Right renal pelvis (tissue), 4 donors: ENCODE measurements at places on chromosomes 2 and 18.
A peak's percentile ranks its signal among the peaks of the same experiment; 100 is the strongest.

GRCh38 chr2:100733391-100734187 is 86.3 kb upstream of the NPAS2 start:
- DNase-seq = no peak

DNA sequence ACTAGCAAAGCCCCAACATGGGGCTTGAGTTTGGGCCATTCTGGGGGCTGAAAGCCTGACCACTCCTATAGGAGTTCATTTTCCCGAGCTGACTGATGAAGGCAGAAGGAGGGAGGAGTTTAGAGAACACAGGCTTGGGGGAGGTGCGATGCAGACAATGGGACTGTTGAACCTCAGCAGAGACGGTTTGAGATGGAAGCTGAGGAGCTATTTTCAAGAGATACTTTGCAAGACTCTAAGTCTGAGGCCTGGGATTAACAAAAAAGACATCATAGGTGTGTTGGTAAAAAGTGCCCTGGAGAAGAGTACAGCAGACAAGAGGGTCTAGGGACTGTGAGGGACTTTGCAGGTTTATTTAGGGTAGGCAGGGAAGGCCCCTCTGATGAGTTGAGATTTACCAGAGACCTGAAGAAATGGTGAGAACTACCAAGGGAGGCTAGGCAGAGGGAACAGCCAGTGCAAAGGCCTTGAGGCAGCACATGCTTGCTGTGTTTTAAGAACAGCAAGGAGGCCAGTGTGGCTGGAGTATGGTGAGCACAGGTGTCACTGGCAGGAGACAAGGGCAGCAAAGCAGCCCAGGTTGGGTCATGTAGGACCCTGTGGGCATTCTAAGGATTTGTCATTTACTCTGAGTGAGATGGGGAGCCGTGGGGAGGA is 31.6 kb downstream of the PCBP1 start:
- no peak for DNase-seq

- no peak for DNase-seq
Measured at GRCh38 chr2:71275939-71276310, 49.0 kb upstream of the PAIP2B start.

- DNase-seq = no peak
Measured at GRCh38 chr2:201984333-201984732, 49.3 kb upstream of the FZD7 start.

- DNase-seq = peak; percentile 13
Measured at GRCh38 chr2:163984986-163985385, 249.2 kb upstream of the FIGN start.

- DNase-seq = no peak
Measured at GRCh38 chr2:65402323-65402722, 30.1 kb downstream of the SPRED2 start.

- DNase-seq = no peak
Measured at GRCh38 chr2:218894880-218895157, 14.2 kb downstream of the WNT10A start.

GRCh38 chr2:230684270-230685168 is 28.1 kb upstream of the CAB39 start:
- no peak for DNase-seq

- no peak for DNase-seq
Measured at GRCh38 chr2:239146011-239146641, 254.7 kb downstream of the HDAC4 start.

- no peak for DNase-seq
Measured at GRCh38 chr2:170177950-170178781, at the start of gene MYO3B. Gene MYO3B (plus strand): TSS chr2:170178147. CDS start chr2:170178288, 141 bp downstream.

DNA sequence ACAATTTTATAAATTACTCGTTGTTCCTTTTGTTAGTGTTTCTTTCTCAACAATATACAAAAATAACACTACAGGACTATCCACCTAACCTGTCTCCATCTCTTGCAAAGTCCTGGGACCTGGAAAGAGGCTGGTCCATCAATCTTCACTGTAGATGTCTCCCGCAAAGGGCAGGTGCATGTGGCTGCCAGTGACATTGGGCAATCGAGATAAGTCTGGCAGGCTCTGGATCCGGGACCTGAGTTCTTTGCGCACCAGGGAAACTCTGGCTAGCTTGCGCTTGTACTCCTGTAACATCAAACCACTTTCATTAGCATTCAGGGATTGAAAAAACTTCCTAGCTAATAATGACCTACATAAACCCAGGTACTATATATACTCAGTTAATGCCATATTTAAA is 20.5 kb downstream of the RMP24 start:
- DNase-seq = no peak

DNA sequence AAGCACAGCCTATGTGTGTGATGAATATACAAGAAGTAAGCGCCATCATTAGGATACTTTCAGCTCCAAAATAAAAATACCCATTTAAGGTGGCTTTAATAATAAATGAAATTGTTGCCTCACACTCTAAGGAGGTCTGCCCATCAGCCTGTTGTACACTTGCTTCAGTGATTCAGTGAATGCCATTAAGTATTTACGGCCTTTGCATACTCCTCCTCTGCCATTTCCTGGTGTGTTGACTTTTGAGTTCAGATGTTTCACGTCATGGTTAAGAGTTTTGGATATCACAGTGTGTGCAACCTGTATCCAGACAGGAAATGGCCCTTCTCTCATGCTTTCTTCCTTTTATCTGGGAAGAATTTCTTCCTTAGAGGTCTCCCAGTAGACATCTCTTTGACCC is 38.6 kb upstream of the SNORC start:
- DNase-seq = no peak

DNA sequence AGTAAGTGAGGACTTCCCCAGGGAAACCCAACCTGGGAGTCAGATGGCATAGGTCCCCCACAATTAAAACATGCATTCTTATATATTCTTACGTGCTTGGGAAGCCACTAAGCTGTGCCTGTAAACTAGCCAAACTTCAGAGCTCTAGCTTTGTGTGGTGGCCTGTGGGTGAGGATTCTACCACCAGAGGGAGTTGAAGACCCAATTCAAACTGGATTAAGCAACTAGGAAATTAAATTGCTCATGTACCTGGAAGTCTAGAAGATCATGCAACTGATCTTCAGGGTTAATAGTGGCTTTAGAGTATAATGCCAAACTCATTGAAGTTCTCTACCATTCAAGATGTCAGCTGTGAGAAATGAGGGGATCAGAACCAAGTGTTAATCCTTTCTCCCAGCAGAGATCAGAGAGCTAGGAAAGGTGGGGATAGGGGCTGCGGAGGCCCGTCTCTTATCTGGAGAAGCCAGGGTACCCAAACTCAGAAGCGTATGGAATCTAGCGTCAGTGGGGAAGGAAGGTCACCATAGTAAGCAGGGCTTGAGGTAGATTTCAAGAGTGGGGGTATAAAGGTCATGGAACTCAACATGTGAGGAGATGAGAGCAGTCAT is 53.2 kb upstream of the CCDC85A start:
- no peak for DNase-seq

- DNase-seq = no peak
Measured at GRCh38 chr2:147098940-147099339, 745.9 kb upstream of the ACVR2A start.

DNA sequence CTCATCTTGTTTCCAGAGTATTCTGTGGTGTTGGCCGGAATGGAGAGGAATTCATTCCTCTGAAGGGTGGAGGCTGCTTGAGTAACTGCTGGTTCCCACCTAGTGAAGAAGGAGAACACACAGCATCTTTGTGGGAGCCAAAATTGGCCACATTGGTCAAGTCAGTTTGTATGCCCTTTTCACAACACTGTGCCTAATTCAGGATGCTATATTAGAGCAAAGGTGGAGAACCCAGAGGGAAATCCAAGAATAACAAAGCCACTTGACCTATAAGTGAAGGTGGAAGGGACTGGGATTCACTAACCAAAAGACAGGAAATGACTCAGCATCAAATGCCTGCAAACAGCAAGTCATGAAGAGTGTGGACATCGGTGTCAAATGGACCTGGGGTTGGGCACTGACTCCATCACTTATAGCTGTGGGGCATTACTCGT is 27.3 kb upstream of the MLPH start:
- no peak for DNase-seq

DNA sequence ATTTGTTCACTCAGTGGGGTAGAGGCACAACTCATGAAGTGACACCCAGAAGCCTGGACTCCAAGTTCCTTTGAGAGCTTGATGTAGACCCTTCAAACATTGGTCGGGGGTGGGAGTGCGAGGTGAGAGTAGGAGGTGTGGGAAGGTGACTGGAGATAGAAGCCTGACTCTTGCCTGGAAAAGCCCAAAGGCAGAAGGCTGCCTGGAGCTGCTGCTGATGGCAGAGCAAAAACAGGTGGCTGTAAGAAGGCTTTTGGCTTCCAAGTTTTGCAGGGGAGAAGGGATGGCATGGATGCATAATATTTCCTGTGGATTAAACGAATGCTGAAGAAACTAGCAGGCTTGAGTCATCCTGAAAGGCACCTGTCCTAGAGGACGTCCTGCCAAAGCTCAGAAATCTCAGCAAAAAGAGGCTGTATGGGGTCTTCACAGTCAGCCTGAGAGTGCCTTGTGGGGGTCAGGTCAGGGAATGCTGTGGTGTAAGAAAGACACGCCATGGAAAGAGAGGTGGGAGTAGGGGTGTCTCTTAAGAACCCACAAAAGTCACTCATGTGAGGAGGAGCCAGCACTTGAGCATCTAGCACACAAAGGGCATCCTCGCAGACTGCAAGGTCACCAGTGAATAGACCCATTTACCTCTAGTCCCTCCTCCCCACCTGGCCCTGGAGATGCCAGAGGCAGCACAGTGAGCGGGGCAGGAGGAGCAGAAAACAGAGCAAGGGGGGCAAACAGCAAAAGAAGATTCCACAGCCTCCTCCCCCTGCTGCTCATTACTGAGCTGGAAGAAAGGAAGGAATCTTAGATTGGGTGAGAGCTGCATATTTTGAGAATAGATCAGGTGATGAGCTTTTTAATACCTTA is 37.5 kb downstream of the FASTKD2 start:
- DNase-seq = no peak

- DNase-seq = no peak
Measured at GRCh38 chr2:216478151-216478550, 20.5 kb upstream of the RPL37A start.

DNA sequence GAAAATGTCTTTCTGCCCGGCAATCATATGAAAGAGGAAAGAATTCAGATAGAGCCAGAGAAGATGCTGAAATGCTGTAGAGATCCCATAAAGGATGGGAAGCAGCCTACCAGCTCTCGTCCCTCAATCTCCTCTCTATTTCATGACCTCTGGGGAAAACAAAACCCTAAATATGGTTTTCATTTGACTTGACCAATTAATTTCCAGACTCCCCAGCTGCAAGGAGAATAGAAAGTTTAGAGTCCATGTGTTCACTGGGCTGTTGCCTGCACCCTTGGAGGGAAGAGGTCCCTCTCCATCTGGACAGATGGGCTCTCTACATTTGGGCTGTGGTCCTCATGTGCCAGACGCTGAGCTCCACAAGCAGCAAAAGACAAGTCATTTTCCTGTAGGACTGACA is 40.6 kb downstream of the CAPN13 start:
- no peak for DNase-seq

DNA sequence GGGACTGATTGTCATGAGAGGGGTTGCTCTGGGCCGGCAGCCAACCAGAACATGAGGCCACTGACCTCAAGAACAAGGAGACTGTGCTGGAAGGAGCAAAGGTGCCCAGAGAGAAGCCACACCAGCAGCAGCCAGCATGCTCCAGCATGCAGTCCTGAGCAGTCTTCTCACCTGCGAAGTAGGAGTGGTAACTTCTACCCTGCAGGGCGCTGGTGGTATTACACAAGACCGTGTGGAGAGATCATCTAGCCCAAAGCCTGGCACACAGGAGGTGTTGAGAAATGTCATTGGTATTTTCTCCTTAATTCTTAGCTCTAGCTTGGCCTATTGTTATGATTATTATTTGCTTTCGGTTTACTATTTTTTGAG is 132.7 kb downstream of the TSN start:
- no peak for DNase-seq

GRCh38 chr2:864501-865106 is 86.0 kb upstream of the SNTG2 start:
- DNase-seq = no peak

- peak; percentile 41 for DNase-seq
Measured at GRCh38 chr2:215862351-215862771, 151.0 kb downstream of the MREG start.

GRCh38 chr2:111941531-111941930 is 43.1 kb downstream of the MERTK start:
- DNase-seq = no peak

DNA sequence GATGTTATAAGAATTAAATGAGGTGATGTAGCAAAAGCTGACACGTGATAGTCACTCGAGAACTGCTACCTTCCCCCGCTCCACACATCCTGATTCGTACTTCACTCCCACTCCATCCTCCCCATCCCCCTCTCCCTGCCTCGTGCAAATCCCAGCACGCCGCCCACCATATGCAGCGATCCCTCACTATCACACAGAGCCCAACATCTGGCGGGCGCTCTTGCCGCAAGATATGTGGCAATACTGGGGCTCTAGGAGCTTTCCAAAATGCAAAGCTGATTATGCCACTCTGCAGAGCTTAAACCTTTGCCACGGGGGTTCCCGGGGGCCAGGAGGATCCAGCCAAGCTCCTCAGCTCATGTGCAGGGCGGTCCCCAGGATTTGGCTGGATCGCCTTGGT is 37.4 kb downstream of the DNMT3A start:
- DNase-seq = no peak

DNA sequence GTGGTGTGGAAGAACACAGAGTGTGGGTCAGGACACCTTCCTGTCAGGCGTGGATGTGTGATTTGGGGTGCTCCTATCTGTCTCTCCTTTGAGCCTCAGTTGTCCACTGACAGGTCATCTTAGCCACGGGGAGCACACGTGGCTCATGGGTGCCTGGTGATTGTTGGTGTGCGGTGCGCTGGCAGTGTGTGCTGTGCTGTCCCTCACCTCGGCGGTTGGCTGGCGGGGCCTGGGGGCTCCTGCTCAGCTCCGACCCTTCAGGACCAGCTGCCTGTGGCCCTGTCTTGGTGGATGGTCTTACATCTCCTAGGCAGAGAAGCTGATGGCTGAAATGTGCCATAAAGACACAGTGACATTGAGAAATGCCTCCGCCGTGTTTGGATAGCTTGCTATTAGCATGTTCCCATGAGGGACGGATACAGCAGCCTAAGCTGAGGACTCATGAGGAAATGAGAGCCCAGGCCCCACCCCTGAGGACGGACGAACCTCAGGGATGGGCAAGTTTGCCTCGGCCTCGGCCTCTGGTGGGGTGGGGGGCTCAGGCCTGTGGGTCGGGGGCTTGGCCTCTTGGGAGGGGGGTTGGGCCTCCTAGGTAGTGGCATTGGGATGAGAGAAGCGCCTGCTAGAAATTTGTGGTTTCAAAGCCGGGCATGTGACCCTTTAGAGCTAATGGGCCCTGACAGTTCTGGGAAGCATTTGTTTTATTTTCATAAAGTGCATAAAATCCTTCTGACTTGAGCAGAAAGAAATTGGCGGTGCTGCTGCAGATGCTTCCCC is 20.3 kb upstream of the ASB1 start:
- DNase-seq = no peak

- no peak for DNase-seq
Measured at GRCh38 chr2:39484206-39484605, 47.1 kb upstream of the MAP4K3 start.

GRCh38 chr18:25420077-25420825 is 68.3 kb upstream of the ZNF521 start:
- DNase-seq = no peak
